Stimulated activated CD8-positive, alpha-beta memory T cell treated with anti-CD3 and anti-CD28 coated beads, Interleukin-15, amount 100 ng/mL, for 4 hours (primary cell): ENCODE measurements at places on chromosomes 3 and 15.

- DNase-seq: no peak
These were observed 268.5 kb downstream of the SHQ1 start for GRCh38 chr3:72579581-72580245.

- no peak for DNase-seq
These were observed 12.3 kb upstream of the SLC30A4 start for GRCh38 chr15:45534821-45535220.

DNA sequence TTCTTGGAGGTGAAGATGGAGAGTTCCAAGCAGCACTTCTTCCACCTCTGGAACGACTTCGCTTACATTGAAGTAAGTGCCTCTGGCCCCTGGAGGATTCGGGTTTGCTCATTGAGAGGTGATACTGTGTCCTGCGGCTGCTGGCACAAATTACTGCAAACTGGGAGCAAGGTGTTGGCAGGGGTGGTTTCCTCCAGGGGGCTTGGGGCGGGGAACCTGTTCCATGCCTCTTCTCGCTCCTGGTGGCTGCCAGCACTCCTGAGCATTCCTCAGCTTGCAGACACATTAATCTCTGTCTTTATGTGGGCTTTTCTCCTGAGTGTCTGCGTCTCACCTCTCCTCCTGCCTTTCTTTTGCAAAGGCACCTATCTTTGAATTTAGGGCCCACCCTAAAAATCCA, 47.4 kb downstream of the MESD start:
- DNase-seq: no peak

- no peak for DNase-seq
These were observed 50.8 kb upstream of the CTNNB1 start for GRCh38 chr3:41148478-41148877.
